ENCODE measurements at places on chromosomes 3 and 15.

DNA sequence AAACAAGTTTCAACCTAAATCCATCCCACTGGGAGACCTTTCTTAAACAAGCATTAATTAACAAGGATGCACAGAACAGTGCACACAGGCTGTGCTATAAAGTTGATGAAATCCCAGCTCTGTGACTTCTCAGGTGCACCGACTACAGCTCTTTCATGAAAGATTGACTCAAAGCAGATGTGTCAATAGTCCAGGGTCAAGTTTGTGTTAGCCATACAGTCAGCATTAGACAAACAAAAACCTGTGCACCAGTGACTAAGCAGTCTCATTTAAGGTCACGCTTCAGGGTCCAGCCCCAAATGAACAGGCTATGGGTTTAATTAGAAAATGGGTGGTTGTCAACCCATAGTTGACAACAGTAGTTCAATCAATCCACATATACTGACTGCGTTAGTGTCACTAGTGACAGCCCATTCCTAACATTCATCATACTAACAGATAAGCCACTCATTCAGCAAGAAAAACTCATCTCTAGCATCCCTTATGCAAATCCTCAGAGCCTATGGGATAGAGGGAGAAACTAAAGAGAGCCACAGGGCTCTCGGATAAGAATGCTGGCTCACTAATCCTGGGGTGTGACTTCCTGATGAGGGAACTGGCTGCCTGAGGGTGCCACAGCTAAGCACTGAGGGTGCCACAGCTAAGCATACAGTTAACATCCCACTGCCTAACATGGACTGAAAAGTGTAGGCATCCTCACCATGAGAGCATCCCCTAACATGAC is 84.1 kb downstream of the WNT5A start:
- no peak for DNase-seq

DNA sequence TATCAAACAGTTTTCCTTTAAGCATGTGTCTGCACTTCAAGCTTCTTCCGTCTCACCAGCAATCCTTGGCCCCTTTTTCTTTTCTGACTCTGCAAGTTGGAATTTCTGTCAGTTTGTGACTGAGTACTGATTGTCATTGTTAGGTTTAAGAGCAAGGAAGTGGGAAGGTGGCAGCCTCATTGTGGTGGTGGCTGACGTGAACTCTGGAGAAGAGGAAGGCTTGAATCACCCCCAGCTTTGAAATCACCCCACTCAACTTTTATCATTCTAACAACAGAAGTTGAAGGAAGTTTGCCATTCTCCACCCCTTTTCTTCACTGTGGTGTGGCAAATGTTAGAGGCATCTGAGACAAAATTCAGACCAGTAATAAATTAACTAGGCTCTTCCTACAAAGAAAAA is 231.6 kb upstream of the AGTR1 start:
- DNase-seq: no peak

GRCh38 chr3:175121225-175121624 is 262.1 kb downstream of the NAALADL2 start:
- DNase-seq: no peak

DNA sequence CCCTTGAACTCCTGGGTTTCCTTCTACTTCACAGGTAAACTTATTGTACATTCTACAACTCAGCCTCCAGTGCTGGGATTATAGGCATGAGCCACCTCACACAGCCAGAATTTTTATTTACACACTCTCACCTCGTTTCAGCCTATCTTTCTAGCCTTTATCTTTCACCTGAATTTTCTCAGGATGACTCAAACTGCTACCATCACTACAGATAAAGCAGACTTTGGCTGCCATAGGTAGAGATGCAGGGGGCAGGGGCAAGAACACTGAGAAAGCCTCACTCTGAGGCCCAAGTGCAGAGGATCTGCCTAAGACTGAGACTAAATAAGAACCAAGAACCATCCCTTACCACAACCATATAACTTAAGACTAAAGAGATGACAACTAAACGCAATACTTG is 59.0 kb downstream of the ETFA start:
- DNase-seq: no peak

DNA sequence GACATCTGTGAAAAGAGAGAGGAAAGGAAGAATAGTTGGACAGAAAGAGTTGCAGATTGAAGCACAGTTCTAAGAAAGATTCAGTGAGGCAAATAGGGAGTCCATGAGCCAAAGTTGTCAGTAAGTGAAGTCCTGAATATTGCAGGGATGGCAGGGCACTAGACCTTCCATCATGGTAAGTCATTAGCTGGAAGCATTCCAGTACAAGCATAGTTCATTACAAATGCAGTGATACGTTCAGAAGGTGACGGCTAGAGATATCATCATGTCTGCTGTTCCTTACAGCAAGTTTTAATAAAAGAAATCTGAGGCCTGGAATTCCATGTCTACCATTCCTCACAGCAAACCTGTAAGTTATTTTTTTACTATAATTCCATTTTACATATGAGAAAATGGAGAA is 720.1 kb downstream of the GBE1 start:
- DNase-seq: no peak

GRCh38 chr15:28079313-28079969 is 19.7 kb downstream of the OCA2 start:
- no peak for DNase-seq

DNA sequence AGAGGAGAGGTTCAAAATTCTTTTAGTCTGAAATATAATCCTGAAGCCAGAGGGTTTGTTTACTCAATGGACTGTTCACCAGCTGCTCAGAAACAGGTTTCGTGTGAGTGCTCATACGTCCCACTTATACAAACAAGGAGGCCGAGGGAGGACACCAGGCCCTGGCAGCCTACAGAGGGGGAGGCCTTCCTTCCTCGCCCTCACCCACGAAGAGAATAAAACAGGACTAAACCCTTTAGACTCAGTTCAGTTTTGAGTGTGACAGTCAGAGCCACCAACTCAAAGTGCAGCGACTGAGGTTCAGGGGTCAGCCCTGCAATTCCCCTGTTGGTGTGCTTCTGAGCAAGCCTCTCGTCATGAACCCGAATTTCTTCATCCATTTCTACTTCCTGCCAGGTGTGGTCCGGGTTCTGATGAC is 17.3 kb downstream of the FAM174B start:
- DNase-seq: no peak

DNA sequence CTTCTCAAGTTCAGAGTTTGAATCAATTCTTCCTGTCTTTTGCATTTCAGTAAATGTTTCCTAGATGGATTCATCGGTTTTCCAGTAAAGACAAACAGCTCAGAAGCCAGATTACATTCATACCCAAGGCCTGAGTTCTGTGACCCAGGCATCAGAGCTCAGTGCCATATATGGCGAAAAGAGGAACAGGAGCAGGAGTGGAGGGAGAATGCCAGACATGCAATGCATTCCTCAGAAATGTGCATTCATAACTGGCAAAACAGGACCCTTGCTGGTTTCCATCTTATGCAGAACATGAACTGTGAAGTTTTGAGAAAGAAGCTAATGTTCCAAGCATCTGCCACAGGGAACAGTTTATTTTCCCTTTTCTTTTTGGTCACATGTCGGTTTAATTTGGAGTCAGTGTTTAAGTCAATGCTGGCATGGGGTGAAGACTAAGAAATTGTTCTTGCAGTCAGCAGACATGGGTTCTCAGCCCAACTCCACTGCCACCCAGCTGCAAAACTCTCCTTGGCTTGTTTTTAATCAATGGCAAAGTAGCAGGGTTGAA is 116.5 kb downstream of the LPP start:
- no peak for DNase-seq

DNA sequence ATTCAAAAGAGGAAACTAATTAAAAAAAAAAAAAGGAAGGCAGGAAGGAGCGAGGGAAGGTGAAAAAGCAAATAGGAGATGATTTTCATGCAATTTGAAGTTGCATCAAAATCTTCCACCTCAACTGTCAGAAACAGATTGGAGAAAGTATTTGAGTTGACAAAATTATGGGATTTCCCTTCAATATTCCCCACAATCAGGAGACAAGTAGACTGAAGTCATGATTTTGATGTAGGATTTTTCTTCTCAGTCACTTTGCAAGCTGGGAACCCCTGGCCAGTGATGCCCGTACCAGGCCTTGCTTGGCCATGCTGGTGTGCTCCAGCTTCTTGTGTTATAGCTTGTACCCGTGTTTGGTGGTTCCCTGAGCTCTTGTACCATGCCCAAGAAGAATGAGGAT is 854.5 kb upstream of the CFAP20DC start:
- DNase-seq: no peak

GRCh38 chr3:131231710-131232389 is 149.7 kb upstream of the NUDT16 start:
- no peak for DNase-seq

DNA sequence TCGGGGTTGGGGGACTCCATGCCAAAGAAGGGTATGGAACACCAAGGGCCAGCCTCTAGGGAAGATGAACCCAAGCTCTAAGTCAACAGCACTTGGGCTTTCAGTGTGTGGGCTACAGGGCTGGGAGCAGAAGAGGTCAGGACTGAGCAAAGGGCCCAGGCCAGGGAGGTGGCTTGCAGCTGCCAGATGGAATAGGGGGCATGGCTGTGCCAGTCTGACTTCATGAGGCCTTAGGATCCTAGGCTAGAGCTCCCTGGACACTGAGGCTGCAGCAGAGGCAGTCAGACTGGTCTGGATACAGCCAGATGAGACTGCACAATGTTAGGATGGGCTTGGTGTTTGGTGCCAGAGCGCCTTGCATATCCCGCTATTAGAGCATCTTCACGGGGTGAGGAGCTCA is 3.8 kb downstream of the RASGRF1 start:
- DNase-seq: no peak

DNA sequence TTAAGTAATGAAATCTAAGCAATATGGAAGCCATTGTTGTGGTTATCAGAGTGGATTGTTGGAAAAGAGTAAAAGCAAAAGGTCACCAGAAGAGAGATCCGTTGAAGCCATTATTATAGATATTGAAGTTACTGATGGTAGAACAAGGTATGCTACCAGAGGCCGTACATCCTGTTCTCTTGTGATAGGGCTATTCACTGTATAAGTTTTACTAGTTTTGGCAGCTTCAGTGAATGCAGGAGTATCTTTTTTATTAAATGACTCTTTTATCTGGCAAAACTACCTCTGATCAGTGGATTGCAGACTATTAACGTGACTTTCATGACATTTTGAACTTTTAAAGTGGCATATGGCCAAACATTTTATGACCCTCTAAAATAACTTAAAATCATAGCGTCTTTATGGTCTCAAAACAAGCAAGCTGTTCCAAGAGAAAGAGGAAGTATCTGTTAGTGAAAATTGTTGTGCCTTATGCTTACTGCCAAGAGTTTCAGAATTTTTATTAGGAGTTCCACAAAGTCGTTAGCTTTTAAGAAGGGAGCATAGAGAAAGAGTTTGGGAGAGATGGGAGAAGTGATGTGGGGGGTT is 102.9 kb downstream of the LRRC49 start:
- no peak for DNase-seq

- no peak for DNase-seq
Observed at GRCh38 chr3:23648326-23648995, 157.3 kb upstream of the UBE2E1 start.

GRCh38 chr3:186534113-186534669 is 10.0 kb downstream of the CRYGS start:
- DNase-seq: no peak

DNA sequence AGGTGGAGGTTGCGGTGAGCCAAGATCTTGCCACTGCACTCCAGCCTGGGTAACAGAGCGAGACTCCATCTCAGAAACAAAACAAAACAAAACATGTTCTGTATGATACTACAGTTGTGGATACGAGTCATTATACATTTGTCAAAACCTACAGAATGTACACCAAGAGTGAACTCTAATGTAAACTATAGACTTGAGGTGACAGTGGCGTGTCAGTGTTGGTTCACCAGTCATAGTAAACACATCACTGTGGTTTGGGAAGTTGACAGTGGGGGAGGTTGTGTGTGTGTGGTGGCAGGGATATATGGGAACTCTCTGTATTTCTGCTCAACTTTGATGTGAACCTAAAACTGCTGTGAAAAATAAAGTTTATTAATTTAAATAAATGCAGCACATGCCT is 33.0 kb upstream of the GNB5 start:
- no peak for DNase-seq

DNA sequence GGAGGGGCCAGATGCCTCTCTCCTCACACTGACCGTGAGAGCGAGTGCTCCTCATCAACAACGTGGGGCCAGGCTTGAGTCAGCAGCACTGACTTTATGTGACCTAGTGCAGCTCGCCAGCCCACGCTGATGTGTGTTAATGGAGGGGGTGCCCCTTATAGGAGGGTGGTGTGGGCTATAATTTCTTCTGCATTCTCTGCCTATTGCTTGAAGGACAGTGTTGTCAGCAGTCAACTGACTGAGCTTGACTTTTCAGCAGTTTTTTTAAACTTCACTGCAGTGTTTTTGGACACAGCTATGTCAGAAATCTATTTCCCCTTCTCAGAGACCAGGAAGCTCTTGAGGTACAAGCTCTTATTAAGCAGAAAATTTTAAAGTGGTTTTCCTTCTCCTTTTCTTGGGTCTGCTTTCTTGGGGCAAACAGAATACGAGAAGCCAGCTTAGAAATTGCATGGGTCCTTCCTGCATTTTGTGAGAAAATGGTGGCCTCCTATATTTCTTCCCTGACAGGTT is 304.8 kb upstream of the CTDSPL start:
- no peak for DNase-seq

DNA sequence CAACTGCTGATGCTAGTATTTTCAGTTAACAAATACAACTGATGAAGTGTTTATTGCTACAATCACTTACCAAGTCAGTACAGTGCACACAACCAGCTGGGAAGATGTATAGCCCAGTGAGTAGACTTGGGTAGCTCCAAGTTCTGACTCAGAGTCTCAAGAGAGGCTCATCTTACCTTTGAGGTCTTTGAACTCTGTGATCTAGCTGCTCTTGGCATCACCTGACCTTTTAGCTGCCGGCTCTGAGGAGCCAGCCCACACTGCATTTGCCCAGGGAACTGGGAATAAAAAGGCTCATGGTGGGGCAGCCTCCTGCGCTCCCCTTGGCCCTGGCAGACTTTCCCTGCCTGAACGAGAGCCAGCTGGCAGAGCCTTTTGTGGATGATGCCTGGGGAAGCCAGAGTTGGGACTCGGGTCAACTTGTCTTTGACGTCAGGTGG is 82.6 kb downstream of the CEMIP start:
- no peak for DNase-seq

DNA sequence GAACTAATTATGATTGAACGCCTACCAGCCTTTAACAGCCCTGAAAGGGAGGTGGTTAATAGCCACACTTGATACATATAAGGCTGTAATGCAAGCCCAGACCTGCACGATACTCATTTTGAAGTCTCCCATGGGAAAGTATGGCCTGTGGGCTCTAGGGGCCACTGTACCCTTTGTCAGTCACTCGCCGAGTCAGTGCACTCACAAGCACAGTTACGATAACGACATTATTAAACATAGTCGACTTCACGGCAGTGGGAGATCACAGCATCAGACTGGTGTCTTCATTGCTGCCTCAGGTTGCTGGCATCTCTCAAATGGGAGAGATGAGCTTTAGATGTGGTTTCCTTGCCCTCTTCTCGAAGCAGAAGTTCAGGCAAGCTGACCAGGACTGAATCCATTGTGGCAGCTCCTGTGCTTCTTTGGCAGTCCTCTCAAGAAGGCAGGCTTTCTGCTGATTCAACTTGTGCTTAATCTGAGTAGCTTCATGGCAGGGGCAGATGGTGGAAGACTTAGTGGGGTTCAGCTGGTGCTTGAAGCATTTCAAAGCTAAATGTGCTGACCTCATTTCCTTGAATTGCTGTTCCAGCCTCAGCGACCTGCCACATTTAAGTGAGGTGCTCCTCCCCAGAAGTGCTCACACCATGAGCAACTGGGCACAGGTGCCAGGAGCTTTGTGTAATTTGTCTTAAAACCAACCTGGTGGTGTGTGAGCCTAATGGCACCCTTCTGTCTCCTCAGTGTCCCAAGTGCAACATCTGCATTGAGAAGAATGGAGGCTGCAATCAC is 15.8 kb upstream of the P4HTM start:
- no peak for DNase-seq

All from thoracic aorta (tissue), 2 donors.